ENCODE measurements at places on chromosomes 4 and X.

DNA sequence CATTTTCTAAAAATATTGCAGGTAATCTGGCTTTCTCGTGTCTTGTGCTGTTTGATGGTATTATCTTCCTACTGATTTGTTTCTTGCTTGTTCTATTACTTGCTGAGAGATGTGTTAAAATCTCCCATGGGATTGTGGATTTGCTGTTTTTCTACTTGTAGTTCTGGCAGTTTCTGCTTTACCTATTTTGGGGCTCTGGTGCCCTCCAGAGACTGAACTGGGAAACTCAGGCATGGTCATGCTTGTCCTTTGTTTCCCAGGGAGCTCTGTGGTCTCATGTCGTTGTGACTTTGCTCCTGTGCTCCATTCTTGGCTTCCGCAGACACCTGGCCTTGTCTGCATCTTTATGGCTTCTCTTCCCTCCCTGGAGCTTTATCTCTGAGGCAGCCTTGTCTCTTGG, 39.5 kb downstream of the NSD2 start:
- peak; percentile 69 for DNase-seq

GRCh38 chrX:3177851-3178250, 136.6 kb downstream of the ARSF start:
- no peak for DNase-seq

DNA sequence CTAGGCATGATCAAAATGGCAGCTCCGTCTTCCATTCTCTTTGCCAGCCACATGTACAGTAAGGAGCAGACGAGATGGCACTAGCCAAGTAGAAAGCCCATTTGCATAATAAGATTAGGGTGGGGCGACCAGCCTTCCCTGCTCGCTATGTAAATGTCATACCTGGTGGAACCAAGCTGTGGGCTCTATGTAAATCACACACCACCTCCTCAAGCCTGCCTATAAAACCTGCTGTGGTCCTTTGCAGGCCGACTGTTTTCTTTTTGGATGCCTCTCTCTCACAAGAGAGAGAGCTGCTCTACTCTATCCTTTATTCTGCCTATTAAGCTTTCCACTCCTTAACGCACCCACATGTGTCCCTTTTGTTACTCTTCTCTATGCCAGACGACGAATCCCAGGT, 1472.7 kb downstream of the ARAP2 start:
- DNase-seq, result no peak

- no peak for DNase-seq
Observed at GRCh38 chr4:169245061-169245460, 25.7 kb downstream of the SH3RF1 start.

- DNase-seq, result no peak
Observed at GRCh38 chrX:12892716-12893115, 13.7 kb upstream of the TLR8 start.

DNA sequence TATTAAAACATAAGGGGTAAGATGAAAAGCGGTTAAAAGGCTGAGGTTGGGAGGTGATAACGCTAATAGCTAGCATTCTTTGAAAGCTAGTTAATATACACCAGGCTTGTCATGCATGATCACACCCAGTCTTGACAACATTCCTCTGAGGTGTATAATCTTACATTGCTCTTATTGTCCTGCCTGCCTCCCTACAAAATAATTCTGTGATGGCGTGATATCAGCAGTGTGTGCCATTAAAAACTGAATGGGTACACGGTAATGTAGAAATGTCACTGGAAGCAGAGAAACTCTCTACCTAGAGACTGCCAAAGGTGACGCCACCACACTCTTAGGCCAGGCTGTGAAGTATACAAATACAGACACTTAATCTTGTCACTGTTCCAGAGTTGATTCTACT, 68.1 kb downstream of the DIAPH2 start:
- DNase-seq, result no peak

DNA sequence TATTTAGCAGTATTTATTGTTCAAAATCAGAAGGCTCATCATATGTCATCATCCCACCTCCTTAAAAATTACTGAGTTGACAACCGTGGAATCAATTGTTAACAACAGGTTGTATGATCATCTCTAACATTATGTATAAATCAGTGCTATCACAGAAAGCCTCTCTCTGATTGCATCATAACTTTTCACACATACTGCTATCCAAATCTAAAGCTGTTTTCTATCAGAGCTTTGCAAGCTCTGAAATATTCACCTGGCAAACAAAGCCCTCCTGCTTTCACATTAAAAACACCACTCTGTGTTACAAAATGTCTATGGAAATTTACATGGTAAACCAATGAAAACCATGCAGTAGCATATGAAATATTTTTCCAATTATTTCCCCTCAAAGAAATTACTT, 310.0 kb downstream of the PDGFC start:
- DNase-seq, result no peak

GRCh38 chr4:7793186-7793585, 146.5 kb downstream of the AFAP1 start:
- no peak for DNase-seq

GRCh38 chr4:130510661-130511060, 1414.7 kb downstream of the C4orf33 start:
- DNase-seq, result no peak

DNA sequence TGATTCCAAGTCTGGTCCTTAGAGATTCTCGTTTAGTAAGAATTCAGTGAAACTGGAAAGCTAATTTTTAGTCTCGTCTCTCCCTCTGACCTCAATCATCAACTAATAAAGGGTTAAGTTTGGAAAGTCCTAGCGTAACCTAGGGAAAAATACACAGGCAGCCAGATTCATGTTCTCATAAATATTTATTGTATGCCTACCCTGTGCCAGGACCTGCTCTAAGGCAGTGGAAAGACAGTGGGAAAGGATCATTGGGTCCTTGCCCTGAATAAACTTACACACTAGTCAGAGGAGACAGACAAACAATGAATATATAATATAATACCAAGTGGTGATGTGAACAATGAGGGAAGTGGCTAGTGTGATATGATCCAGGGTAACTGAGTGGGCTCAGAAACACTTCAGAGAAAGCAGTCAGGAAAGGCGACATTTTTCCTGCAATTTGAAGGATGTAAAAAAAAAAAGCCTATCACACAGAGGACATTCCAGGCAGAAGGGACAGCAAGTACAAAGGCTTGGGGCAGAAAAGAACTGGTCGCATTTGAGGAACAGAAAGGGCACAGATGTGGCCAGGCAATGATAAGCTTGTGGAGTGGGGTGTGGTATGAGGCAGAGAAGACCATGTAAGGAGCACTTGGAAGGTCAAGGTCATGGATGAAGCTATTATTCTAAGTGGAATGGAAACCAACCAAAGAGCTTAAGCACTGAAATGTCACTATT, 128.8 kb downstream of the AMELX start:
- DNase-seq, result no peak

DNA sequence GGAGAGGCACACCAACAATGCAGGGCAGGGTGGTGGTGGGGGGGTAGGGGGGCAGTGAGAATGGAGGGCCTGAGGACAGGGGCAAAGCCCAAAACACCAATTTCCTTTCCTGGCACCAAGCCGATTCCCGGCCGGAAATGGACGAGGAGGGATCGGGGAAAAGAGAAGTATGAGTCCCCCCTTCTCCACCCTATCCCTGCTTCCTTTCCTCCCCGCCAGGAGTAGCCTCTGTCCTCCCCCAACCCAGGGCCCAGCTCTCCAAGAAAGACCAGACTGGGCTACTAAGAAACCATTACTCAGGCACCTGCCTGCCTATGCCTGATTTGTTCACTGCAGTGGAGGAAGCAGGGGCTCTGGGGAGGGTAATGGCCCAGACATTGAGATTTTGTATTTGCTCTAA, 402 bp downstream of the CCDC120 start:
- DNase-seq, result no peak

- DNase-seq, result no peak
Observed at GRCh38 chrX:24790166-24790565, 96.4 kb downstream of the POLA1 start.

DNA sequence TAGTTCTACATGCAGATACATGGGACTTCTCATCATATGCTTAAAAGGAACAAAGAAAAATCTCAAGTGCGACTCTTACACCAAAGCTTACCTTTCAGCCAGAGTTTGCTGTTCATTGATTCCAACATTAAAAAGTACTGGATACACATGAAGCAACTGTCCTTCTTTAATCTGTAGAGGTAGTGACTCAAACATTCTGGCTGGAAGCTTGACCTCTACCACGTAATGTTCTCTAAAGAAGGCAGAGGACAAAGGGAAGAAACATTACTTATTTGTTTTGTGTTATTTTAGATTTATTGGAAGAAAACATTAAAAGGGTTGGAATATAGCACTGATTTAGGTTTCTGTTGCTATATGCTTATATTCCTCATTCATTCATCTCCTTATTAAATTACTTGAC, 476.1 kb downstream of the IL15 start:
- no peak for DNase-seq

DNA sequence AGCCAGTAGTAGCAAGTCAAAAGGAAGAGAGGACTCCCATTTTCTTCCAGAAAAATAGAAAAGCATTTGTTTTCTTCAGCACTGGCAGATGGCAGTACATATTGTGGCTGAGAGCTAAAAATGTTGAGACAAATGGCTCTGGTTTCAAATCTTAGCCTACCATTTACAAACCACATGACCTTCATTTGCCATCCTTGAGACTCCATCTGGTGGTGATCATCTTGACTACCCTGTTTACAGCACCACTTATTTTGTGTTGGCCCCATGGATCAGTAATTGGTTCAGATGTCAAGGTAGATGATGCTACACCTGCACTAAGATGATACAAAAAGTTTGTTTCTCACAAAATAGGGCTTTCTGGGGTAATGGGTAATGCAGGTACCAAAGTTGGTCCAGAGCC, 951.8 kb upstream of the IGFBP7 start:
- no peak for DNase-seq

DNA sequence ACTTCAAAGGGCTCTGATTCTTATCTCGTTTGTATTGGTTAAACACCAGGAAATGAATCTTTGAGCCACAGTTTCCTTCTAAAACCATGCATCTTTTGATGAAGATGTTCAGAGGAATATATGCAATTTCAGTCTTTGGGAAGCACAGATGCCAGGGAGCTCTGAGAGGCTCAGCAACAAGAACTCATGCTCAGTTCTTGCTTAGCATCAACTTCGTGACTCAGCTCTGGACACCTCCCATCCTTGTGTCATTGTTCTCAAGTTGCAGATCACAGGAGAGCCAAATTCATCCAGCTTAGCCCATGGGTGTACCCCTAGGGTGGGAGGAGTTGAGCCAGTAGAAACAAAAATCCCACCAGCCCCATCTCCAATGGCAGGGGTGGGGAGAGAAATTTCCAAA, 219.6 kb upstream of the MAOA start:
- DNase-seq, result no peak

DNA sequence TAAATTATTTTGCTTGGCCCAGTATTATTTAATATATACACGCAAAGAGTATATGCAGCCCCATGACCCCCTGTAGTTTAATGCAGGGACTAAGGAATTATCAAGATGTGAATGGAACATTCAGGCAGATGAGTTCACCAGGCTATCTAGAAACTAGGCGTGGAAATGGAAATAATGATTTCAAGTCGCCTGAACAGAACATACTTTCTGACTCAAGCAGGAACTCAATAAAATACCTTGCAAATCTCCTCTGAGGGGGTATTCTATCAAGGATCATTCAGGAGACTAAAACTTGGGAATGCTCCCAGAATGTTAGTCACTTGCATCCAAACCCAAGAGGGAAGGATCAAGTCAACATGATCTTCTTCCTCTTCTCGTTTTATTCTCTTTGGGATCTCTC, 59.6 kb upstream of the RASSF6 start:
- no peak for DNase-seq

- no peak for DNase-seq
Observed at GRCh38 chr4:180156684-180157083, 2086.5 kb upstream of the TENM3 start.

DNA sequence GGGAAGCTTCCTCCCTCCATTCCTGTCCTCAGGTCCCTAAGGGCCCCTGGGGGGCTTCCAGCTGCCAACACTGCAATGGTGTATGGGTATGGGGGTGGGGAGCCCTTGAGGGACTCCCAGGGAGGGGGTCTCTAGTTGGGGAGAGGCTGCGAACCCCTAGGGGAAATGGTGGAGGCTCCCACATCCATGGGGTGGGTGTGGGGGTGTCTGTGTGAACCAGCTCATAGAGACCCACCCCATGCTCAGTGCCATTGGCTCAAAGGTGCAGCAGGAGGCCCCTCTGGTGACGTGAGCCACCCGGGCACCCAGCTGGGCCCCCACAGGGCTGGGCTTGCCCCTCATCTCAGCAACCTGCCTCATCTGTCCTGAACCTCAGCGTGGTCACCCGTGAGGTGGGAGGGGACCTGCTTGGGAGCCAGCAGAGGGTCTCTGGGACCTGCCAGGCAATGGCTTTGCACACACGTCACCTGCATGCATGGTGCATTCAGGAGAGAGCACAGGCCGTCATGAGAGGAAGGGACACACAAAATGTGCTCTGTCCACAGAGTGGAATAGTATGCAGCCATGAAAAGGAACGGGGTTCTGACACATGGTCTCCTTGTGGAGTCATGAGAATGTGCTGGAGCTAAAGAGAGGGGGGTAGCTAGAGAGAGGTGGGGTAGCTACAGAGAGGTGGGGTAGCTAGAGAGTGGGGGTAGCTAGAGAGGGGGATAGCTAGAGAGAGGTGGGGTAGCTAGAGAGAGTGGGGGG, 22.7 kb upstream of the PLCXD1 start:
- no peak for DNase-seq

DNA sequence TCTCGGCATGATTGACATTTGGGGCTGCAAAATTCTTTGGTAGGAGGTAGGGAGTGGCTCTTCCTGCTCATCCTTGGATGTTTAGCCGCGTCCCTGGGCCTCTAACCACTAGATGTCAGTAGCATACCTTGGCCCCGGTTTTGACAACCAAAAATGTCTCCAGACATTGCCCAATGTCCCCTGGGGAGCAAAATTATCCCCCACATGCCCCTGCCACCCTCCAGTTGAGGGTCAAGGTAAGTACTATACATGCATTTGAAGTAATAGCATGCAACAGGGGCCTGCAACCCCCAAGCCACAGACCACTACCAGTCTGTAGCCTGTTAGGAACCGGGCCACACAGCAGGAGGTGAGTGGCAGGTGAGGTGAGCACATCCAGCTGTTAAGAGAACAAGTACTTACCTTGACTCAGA, 17.6 kb upstream of the KIAA1210 start:
- DNase-seq, result peak; percentile 24

GRCh38 chr4:105837037-105837436, 58.2 kb upstream of the NPNT start:
- no peak for DNase-seq

DNA sequence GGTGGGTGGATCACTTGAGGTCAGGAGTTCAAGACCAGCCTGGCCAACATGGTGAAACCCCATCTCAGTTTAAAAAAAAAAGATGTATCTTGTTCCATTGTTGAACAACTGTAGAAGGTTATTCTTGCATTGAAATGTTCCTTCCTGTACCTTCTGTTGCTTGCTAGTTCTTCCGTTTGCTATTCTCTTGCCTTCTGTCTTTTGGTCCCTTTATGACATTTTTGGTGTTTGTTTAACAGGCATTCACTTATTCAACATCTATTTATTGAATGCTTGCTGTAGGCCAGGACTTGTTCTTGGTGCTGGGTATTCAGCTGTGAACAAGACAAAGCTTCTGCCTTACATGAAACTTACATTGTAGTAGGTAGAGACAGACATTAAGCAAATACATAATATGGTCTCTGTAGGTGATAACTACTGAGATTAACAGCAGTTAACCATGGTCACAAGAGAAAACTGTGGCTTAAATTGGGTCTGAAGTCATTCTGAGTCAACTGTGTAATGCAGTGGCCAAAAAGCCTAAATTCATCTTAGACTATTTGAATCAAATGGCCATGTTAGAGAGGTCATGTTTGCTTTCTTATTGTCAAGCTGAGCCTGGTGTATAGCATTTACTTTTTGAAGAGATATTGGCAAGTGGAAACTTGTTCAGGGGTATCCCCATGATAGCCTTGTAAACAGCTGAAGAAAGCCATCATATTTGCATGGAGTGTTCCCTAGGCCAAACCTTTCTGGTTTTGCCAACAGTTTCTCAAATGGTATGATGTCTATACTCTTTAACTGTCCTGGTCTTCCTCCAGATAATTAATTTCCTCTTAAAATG, 35.6 kb downstream of the GAB1 start:
- no peak for DNase-seq

Measured in WTC11 (cell line).